ENCODE measurements at places on chromosomes 5 and 9.

GRCh38 chr5:39775086-39775796 lies 350.5 kb upstream of the DAB2 start:
- DNase-seq, result peak; percentile 64

DNA sequence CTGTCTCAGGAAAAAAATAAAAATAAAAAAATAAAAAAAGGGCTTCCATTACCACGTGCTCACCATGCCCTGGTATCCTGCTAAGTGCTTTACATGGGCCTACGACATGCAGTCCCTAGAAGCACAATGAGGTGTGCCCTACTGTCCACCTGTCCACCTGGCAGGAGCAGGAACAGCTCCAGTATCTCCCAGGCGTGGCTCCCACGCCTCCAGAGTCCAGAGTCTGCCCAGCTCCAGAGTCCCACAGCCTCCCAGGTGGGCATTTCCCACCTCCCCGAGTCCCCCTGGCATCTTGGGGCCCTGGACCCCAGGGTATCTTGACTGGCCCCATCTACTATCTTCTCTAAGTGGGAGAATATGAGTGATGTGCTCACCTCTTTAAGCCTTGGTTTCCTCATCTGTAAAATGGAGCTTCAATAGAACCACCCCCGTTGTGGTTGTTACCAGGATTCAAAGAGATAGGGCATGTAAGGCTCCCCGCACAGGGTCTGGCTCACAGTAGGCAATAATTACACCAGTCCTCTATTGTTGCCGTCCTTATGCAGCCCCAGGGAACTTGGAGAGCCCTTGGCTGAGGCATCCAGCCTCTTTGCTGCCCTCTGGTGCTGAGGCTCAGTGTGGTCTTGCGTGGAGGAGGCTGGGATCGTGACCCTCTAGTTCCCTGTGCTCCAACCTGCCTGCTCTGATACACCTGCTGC lies 8.9 kb downstream of the CXCL14 start:
- DNase-seq, result no peak

DNA sequence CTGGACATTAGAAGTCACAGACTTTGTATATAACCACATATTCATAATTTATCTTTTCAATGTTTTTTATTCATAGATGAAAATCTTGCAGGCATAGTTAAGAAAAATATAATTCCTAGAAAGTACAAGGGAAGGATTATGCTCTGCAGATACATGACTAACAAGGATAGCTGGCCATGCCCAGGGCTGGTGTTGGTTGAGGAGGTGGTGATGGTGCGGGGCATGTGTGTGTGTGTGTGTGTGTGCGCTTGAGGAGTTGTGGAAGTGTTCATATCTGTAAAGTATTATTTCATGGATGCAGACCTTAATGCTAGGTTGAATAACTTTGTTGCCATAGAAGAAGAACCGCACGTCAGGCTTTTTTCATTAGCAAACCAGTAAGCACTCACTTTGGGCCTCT lies 1.3 kb downstream of the S1PR3 start:
- no peak for DNase-seq

GRCh38 chr5:149886060-149886459 lies 58.5 kb downstream of the PDE6A start:
- peak; percentile 74 for DNase-seq

DNA sequence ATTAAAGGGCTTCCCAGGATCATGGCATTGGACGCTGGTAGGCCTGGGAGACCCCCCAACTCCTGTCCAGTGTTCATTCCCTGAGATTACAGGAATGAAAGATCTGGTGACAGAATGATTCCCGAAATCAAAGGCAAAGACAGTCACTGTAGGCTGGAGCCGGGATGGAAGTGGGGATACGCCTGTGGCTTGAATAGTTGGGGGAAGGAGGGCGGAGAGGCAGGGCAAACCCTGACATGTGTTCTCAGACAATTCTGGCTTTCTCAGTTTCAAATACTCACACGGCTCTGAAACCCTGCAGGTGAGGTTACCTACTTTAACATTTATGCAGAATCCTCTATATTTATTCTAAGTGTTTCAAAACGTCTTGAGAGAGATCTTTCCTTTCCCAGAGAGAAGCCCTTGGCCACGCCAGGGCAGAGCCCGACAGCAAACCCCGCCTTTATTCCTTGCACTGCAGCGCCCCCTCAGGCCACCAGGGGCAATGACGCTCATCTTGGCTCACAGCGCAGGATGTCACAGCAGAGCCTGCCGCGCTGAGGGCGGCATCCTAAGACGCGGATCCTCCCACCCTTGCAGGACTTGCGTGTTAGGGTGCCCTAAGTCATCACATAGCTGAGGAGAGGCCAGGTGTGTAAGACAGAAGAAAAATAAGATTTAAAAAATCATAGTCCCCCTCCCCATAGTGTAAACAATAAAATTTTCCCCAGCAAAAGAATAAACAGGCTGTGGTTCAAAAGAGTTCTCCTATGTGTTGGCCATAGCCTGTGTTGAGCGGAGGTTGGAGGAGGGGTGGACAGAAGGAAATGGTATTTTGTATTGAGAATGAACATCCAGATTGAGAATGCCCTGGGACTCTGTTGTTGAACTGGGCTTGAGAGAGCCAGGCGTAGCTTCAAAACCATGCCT lies 284.5 kb downstream of the NTRK2 start:
- DNase-seq, result peak; percentile 15
